T-cell (primary cell): ENCODE measurements at places on chromosomes 4 and X.

DNA sequence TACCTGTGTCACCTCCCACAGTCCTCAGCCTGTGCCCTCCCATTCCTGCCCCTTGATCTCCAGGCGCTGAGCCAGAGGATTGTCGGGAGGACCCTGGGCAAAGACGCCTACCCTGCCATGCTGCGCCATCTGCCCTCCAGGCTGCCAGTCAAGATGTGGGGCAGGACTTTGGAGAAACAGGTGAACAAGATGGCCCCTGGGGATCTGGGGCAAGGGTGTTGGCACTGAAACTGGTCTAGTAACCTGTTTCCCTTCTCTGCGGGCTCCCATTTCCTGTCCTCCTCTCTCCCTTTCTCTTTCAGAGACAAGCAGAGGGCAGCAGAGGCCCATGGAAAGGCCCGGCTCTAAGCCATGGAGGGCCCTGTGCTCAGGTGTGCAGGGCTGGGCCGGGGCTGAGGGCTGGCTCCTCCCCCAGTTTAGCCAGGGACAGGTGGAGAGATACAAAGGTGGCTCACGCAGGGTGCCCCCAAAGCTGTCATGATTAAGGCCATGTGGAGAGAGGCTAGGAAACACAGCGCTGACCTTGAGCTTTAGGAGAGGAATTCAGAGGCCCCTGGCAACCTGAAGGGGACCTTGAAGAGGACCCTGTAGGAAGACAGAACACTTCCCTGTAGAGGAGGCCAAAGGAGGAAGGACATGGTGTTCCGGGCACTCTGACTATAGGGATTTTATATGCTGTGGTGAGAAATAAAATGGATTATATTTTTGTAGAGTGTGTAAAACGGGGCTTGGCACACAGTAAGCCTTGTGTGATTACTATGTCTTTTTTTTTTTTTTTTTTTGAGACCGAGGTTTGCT is at the start of gene GLOD5:
GLOD5 (plus strand) TSS at position 74 of the 798 bp plus-strand sequence; CDS start at position 118, 44 bp downstream.
- no peak within 1 kb of the TSS for H3K4me3 ChIP-seq
- no peaks in the 10 kb centered on the region for H3K36me3 ChIP-seq
- peaks cover 2% of the 10 kb centered on the region for H3K27me3 ChIP-seq
- H3K4me1 ChIP-seq = no peaks in the 10 kb centered on the region
- no peak within 1 kb of the TSS for H3K27ac ChIP-seq

DNA sequence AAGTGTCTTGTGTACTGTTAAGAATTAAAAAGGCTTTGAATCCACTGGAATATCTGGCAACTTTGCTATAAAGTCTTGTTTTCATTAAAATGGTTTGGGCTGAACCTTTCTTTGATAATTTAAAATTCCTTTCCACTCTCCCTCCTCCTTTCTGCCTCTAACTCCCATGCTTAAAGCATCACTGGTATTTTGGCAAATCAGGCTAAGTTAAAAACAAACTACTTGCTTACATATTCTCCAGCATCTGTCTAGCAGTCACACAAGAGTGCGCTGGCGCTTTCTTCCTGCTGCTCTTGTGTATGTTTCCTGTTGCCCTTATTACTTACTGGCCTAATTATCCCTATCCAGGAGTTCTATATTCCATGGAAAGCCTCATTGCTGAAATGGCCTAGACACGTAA is 136.6 kb downstream of the VEGFC start:
- no peak overlapping the region for H3K27ac ChIP-seq
- H3K4me1 ChIP-seq = no peaks in the 10 kb centered on the region
- no peak for DNase-seq
- no peaks in the 10 kb centered on the region for H3K27me3 ChIP-seq
- H3K4me3 ChIP-seq = no peak overlapping the region
- no peaks in the 10 kb centered on the region for H3K36me3 ChIP-seq

DNA sequence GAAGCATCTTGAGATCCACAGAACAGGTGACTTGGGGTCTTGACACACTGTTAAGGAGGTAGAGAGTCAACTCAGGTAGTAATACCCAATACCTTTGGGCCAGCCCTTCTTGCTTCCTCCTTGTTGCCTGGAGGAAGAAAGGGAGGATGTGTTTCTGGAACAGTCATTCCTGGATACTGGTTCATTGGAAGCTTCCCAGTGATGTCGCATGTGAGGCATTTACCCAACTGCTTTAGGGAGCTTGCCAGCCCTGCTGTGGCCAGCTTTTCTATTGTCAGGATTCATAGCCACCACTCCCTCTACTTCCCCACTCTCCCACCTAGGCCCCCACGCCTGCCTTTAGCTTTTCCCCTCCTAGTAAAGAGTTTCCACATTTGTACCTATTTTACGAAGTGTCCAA is 310.3 kb upstream of the PRPS2 start:
- H3K27ac ChIP-seq = no peak overlapping the region
- no peak for DNase-seq
- no peak overlapping the region for H3K4me3 ChIP-seq
- H3K36me3 ChIP-seq = no peaks in the 10 kb centered on the region
- no peaks in the 10 kb centered on the region for H3K27me3 ChIP-seq
- no peaks in the 10 kb centered on the region for H3K4me1 ChIP-seq

GRCh38 chr4:48766131-48766792 is 13.8 kb downstream of the FRYL start:
- peaks cover 20% of the 10 kb centered on the region for H3K4me1 ChIP-seq
- DNase-seq = no peak
- no peak overlapping the region for H3K4me3 ChIP-seq
- H3K36me3 ChIP-seq = no peaks in the 10 kb centered on the region

- no peak overlapping the region for H3K27ac ChIP-seq
- no peaks in the 10 kb centered on the region for H3K4me1 ChIP-seq
- no peak for DNase-seq
- no peaks in the 10 kb centered on the region for H3K36me3 ChIP-seq
These were observed 31.8 kb downstream of the NAA11 start for GRCh38 chr4:79294064-79294463.

GRCh38 chr4:3013839-3014350 is 50.5 kb downstream of the GRK4 start:
- no peak overlapping the region for H3K4me3 ChIP-seq
- no peaks in the 10 kb centered on the region for H3K4me1 ChIP-seq
- H3K27me3 ChIP-seq = no peaks in the 10 kb centered on the region
- DNase-seq = no peak

GRCh38 chrX:40449396-40449795 is 131.4 kb upstream of the ATP6AP2 start:
- H3K27me3 ChIP-seq = no peaks in the 10 kb centered on the region
- no peak overlapping the region for H3K4me3 ChIP-seq
- no peaks in the 10 kb centered on the region for H3K36me3 ChIP-seq
- no peak for DNase-seq

DNA sequence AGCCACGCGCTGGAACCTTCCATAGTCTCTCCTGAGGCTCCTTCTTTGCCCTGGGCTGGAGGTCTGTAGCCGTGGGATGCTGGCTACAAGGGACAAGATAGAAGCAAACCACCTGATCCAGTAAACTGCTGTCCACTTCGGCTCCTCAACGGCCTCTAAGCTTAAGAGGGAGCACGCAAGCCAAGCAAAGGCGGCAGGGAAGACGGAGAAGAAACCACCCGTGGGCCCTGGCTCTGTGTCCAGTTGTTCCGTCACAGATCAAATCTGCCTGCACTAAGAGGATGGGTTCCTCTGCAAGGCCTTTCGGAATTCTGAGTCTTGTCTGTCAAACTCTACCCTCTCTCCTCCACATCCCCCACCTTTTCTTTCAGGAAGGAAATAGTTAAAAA is 401 bp upstream of the EDNRA start:
- H3K36me3 ChIP-seq = no peaks in the 10 kb centered on the region
- H3K4me3 ChIP-seq = no peak overlapping the region
- no peak overlapping the region for H3K27ac ChIP-seq
- H3K4me1 ChIP-seq = no peaks in the 10 kb centered on the region
- DNase-seq = no peak

- H3K4me1 ChIP-seq = no peaks in the 10 kb centered on the region
- H3K27ac ChIP-seq = no peak overlapping the region
- H3K4me3 ChIP-seq = no peak overlapping the region
- H3K36me3 ChIP-seq = no peaks in the 10 kb centered on the region
- no peaks in the 10 kb centered on the region for H3K27me3 ChIP-seq
- DNase-seq = no peak
These were observed 10.9 kb downstream of the ADH6 start for GRCh38 chr4:99207911-99208718.

GRCh38 chrX:71859637-71860036 is 51.0 kb upstream of the NHSL2 start:
- H3K27me3 ChIP-seq = peaks cover 2% of the 10 kb centered on the region
- H3K27ac ChIP-seq = no peak overlapping the region
- no peak overlapping the region for H3K4me3 ChIP-seq
- no peaks in the 10 kb centered on the region for H3K4me1 ChIP-seq

- H3K27me3 ChIP-seq = no peaks in the 10 kb centered on the region
- no peaks in the 10 kb centered on the region for H3K36me3 ChIP-seq
- H3K27ac ChIP-seq = no peak overlapping the region
- no peak overlapping the region for H3K4me3 ChIP-seq
These were observed 42.5 kb downstream of the ZBTB49 start for GRCh38 chr4:4332529-4332928.

DNA sequence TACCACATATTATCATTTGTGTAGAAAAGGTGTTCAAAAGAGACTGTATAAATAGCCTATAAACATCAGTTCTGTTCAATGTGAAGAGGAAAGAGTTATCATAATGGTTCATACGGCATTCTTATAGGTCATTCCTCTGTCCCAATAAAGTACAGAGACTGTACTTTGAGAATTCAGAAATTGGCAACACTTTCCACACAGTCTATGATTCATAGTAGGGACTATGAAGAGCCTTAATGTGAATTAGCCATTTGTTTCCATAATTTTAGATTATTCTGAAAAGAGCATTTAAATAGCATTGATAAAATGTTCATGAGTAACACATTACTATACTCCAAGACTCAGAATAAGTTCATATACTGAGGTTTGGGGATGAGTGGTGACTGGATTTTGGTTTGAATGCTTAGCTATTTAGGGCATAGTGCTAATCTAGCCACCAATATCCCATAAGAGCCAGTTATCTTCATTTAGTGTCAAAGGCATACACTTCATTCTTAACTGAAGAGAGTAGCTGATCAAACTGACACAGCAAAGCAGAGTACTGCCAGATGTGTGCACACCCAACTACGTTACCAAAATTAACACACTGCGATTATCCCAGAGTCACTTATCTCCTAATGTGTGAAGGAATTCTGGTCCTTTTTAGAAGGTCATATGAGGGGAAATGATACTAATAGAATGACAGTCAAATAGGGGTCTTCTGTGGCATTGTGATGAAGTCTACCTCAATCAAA is 10.2 kb downstream of the ANK2 start:
- no peaks in the 10 kb centered on the region for H3K36me3 ChIP-seq
- H3K4me3 ChIP-seq = no peak overlapping the region

- no peak for DNase-seq
- no peaks in the 10 kb centered on the region for H3K27me3 ChIP-seq
- no peaks in the 10 kb centered on the region for H3K4me1 ChIP-seq
- no peak overlapping the region for H3K4me3 ChIP-seq
- no peak overlapping the region for H3K27ac ChIP-seq
These were observed 9.7 kb downstream of the HS6ST2 start for GRCh38 chrX:132948648-132949260.

DNA sequence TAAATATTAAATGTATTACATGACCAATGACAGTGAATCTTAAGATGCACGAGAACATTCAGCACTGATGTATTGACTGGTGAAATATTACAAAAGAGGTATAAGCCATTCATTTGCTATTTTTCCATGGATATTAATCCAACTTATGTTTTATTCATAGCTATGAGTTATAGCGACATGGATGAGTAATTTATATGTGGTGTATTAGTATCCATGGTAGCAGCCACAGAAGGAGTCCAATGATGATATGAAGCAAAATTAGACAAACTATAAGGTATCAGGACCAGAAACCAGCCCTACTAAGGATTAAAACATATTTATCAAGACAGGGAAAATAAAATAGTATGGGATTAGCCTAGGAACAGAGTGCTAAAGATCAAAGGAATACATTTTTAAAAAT is 50.7 kb downstream of the THAP9 start:
- DNase-seq = no peak
- no peak overlapping the region for H3K27ac ChIP-seq
- H3K4me1 ChIP-seq = no peaks in the 10 kb centered on the region
- no peaks in the 10 kb centered on the region for H3K27me3 ChIP-seq

- no peak for DNase-seq
- H3K36me3 ChIP-seq = no peaks in the 10 kb centered on the region
- H3K4me3 ChIP-seq = no peak overlapping the region
These were observed 101.6 kb upstream of the TEX13D start for GRCh38 chrX:124230655-124231450.

DNA sequence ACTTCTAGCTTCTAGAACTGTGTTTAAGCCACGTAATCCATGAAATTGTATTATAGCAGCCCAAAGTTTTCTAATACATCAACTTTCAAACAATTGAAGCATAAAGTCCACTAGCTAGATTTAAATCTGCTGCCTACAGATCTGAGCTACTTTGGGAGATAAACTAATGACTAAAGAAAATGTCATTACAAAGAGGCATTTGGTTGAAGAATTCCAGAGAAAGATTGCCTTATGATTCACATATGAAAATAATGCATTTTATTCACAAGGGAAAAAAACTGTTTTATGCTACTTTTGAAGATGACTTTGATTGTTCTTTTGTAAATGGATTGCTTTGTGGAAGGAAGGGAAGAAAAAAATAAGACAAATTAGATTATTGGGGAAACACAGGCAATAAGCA is 124.1 kb upstream of the SLIT2 start:
- H3K27ac ChIP-seq = no peak overlapping the region
- H3K4me3 ChIP-seq = no peak overlapping the region
- DNase-seq = no peak

DNA sequence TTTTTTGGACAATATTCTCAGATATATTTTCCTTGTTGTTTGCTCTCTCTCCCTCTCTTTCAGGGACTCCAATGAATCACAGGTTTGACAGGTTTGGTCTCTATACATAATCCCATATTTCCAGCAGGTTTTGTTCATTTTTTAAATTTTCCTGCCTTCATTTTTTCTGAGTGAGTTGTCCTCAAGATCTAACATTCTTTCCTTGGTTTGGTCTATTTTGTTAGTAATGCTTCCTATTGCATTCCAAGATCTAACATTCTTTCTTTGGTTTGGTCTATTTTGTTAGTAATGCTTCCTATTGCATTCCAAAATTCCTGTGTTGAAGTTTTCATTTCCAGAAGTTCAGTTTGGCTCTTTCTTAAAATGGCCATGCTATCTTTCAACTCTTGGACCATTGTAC is 45.3 kb upstream of the ZMAT1 start:
- no peaks in the 10 kb centered on the region for H3K4me1 ChIP-seq
- H3K36me3 ChIP-seq = no peaks in the 10 kb centered on the region
- H3K4me3 ChIP-seq = no peak overlapping the region
- DNase-seq = no peak
- no peaks in the 10 kb centered on the region for H3K27me3 ChIP-seq
- H3K27ac ChIP-seq = no peak overlapping the region

GRCh38 chrX:10086676-10087075 is 70.1 kb upstream of the CLCN4 start:
- DNase-seq = no peak
- H3K36me3 ChIP-seq = no peaks in the 10 kb centered on the region
- peaks cover 12% of the 10 kb centered on the region for H3K4me1 ChIP-seq
- H3K27me3 ChIP-seq = no peaks in the 10 kb centered on the region
- no peak overlapping the region for H3K27ac ChIP-seq
- no peak overlapping the region for H3K4me3 ChIP-seq

GRCh38 chrX:69046996-69047490 is 118.2 kb downstream of the PJA1 start:
- no peaks in the 10 kb centered on the region for H3K4me1 ChIP-seq
- H3K4me3 ChIP-seq = no peak overlapping the region
- H3K36me3 ChIP-seq = no peaks in the 10 kb centered on the region
- no peak for DNase-seq
